ENCODE measurements at places on chromosomes 2 and 18.

DNA sequence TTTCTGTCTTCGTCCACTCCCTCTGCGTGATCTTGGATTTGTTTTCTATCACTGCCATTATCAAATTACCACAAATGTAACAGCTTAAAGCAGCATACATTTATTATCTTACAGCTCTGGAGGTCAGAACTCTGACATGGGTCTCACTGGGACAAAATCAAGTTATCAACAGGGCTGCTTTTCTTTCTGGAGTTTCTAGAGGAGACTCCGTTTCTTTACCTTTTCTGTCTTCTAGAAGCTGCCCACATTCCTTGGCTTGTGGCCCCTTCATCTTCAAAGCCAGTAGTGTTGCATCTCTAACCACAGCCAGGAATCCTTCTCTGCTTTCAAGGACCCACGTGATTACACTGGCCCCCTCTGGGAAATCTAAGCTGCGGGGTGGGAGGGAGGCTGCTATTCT is 21.9 kb upstream of the TET3 start:
- no peak overlapping the region for H3K4me3 ChIP-seq
- H3K27me3 ChIP-seq, result no peaks in the 10 kb centered on the region
- DNase-seq, result no peak
- H3K4me1 ChIP-seq, result peaks cover 14% of the 10 kb centered on the region
- peaks cover 24% of the 10 kb centered on the region for H3K36me3 ChIP-seq
- H3K27ac ChIP-seq, result no peak overlapping the region

DNA sequence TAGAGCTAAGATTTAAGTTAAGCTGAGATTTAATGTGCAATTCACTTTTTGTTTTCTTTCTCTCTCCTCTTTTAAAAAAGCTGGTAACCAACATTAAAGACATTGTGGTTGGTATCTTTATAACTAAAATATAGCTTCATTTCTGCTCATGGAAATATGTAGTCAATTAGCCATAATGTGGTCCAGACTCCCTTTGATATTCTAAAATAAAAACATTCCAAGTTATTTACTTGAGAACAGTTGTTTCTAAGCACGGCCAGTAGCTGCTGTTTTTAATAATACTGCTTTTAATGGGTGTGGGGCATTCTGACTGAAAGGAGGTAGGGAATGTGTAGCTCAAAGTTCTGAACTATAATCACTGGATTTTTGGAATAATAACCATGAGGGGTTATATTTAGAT is 183.3 kb upstream of the FBXO11 start:
- peaks cover 15% of the 10 kb centered on the region for H3K36me3 ChIP-seq
- H3K4me3 ChIP-seq, result no peak overlapping the region
- no peak for DNase-seq
- peaks cover 6% of the 10 kb centered on the region for H3K27me3 ChIP-seq

DNA sequence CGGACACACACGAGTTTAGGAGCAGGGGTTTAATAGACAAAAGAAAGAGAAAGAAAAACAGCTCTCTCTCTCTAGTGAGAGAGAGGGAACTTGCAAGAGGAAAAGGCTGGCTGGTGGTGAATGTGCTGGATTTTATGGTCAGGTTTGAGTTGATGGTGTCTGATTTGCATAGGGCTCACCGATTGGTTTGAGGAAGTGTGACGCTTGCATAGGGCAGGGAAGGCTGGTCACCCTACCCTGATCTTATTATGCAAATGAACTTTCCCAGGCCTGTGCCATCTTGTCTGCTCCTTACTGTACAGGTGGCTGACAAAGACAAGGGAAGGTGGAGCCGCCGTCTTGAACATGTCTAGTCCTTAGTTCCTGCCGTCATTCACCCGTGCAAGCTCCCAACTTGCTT is 408.9 kb downstream of the RIT2 start:
- no peak overlapping the region for H3K4me3 ChIP-seq
- no peaks in the 10 kb centered on the region for H3K4me1 ChIP-seq
- no peak overlapping the region for H3K27ac ChIP-seq
- DNase-seq, result no peak

DNA sequence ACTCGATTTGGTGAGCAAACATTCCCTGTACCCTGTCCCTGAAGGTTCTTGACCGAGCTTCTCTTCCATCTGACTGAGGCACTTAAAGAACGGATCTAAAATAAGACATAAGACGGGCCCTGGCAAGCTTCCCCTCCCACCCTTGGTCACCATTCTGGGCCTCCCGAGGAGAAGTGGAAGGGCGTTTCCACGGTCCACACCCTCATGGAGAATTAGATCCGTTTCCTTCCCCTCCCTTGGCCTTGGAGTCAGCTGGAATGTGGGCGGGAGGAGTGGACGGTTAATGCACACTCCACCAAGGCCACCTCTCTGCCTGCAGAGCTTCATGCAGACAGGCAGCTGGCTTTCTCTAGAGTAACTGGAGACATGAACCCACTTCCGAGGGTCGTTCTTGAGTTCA is 257.3 kb upstream of the APCDD1 start:
- no peak for DNase-seq
- no peaks in the 10 kb centered on the region for H3K4me1 ChIP-seq
- H3K27ac ChIP-seq, result no peak overlapping the region
- H3K36me3 ChIP-seq, result no peaks in the 10 kb centered on the region
- peaks cover 2% of the 10 kb centered on the region for H3K27me3 ChIP-seq

DNA sequence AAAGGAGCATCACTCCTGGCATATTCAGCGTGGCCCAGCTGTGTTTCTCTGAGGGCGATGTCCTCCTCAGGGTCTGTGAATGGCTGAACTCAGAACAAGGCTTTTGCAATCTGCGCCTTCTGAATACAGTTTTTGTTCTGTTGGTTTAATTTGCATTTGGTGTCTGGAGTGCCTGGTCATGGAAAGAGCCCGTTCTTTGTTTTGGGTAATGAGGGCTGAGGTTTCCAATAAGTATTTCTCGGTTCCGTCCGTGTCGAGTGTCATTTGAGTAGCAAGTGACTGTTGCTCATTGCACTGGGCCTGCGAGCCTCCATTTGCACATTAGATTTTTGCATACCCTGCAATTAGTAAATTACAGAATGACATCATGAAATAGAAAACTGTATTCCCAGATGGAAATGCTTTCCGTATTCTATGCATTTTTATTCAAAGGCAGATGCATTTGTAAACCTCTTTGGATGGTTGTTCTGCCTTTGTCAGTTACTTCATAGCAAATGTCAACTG is 57.3 kb downstream of the NEDD4L start:
- H3K27me3 ChIP-seq, result no peaks in the 10 kb centered on the region
- no peak overlapping the region for H3K27ac ChIP-seq
- no peak overlapping the region for H3K4me3 ChIP-seq
- H3K36me3 ChIP-seq, result no peaks in the 10 kb centered on the region
- no peak for DNase-seq
